ENCODE measurements at places on chromosomes 11 and 22. TPM values are rescaled to one million over a fixed set of nuclear protein-coding genes. Genes with fewer than 3 reads are reported as not detected.

The TEX54 gene
- 1.2 TPM for total RNA-seq

The TPBGL gene
- 0.64 TPM for total RNA-seq

DNA sequence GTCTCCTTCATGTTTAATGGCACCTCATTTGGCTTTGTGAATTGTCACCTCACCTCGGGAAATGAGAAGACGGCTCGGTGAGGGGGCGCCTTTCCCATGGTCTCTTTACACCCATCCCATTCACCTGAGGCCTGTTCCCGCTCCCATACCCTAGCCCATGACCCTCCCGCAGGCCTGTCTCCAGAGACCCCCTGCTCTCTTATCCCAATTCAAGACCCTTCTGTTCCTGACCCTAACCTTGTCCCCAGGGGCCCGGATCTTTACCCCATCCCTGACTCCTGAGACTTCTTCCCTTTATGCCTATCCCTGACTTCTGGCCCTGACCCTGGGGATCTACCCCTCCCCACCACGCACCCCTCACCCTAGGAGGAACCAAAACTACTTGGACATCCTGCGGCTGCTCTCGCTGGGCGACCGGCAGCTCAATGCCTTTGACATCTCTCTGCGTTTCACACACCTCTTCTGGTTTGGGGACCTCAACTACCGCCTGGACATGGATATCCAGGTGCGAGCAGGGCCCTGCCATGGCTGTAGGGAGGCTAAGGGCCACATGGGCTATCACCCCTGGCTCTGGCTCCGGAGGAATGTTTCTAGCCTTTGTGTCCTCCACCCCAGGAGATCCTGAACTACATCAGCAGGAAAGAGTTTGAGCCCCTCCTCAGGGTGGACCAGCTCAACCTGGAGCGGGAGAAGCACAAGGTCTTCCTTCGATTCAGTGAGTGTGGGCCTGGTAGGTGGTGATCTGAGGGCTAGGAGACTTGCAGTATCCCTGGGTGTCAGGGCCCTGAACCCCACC lies 7.9 kb downstream of the INPPL1 start:
- H3K4me1 ChIP-seq: no peaks in the 10 kb centered on the region
- no peaks in the 10 kb centered on the region for H3K27me3 ChIP-seq
- H3K27ac ChIP-seq: no peak overlapping the region
- no peak overlapping the region for H3K4me3 ChIP-seq

DNA sequence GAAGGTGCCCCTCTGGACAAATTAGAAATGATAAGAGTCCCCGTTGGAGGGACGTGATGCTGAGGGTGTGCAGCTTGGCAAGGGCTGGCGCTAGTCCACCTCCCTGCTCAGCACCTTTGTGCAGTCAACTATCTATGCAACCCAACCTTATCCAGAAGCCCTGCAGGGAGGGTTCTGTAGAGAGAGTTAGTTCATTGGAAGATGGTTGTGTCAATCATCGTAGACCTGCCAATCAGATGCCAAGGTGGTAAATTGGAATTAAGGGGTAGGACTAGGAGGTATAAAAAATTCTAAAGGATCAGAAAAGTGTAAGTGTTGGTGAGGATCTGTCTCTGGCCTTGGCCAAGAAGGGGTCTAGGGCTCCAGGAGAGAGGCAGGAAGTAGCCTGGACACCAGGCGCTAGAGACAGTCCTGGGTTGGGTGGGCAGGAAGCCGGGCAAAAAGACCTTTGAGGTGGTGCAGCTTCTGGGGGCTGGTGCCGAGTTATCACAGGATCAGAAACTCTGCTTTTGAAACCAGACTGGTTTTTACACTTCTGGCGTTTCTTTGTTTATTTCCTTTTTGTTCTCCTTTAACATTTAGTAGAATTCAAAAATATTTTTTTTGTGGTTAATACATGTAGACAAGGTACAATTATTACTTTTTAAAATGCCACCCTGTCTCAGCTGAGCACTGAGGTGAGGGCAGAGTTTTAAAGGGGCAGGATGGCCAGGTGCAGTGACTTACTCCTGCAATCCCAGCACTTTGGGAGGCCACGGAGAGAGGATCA lies 1.6 kb downstream of the C1QTNF6 start:
- H3K4me3 ChIP-seq: peak overlapping the region; percentile 22
- peak; percentile 66 for DNase-seq
- H3K27me3 ChIP-seq: no peaks in the 10 kb centered on the region
- H3K36me3 ChIP-seq: peaks cover 12% of the 10 kb centered on the region
- peaks cover 5% of the 10 kb centered on the region for H3K4me1 ChIP-seq

The CLDN5 gene
- 0.26 TPM for total RNA-seq

The PACS1 gene
- 28.7 TPM for total RNA-seq

DNA sequence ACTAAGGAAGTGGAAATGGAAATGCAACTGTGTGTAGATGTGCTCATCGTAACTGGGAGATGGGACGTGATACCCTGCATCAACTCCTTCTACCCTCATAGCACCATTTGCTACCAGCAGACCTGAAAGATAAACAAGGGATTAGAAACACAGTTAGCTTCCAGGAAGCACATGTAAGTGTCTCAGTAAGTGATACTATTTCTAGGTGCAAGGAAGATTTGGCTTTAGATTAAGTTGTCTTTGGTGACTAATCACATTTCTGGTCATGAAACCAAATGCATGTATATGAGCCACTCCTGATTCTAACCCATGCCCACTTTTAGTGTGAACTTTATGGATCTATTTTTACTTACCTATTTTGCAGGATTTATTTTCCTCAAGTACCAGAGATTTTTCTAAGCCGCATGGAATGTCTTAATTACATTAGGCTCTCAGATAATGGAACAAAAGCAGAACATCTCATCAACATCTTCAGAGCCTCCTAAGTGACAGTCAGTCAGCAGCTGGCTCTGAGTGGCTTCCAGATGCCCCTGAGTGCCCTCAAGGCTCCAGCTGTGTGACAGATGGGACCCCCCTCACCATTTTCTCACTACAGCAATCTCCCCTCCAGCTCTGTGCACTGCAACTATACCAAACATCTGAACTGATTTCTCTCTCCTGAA lies 21.2 kb downstream of the SLC5A12 start:
- H3K4me1 ChIP-seq: no peaks in the 10 kb centered on the region
- H3K4me3 ChIP-seq: no peak overlapping the region
- no peaks in the 10 kb centered on the region for H3K27me3 ChIP-seq
- DNase-seq: no peak
- H3K36me3 ChIP-seq: no peaks in the 10 kb centered on the region

DNA sequence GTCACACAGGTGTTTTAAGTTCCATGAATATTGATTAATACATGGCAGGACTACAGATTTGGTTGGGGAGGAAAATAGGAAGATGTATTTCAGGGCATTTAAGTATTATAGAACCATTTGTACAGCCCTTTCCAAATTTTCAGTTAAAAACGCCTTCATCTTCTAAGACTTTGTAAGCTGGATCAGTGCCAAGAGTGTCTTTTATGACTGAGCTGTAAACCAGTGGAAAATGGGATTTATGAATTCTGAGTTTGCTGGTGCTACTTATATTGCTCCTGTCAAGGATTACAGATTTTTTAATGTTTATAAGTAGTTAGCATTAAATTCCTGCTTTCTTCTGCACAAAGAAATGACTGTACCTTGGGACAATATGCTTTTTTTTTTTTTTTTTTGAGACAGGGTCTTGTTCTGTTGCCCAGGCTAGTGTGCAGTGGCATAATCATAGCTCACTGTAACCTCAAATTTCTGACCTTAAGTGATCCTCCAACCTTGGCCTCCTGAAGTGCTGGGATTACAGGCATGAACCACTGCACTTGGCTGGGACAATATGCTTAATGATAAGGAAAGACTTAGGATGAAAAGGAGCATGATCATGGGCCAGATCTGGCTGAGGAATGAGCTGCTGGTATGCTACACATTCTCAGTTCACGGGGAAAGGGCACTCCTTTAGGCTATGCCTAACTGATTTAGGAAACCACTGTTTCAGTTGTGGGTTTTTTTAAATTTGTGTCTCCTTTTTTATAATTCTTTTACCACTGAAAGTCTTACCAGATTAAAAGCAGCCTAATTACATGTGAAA lies 113.6 kb upstream of the MTNR1B start:
- H3K36me3 ChIP-seq: peaks cover 8% of the 10 kb centered on the region
- no peaks in the 10 kb centered on the region for H3K4me1 ChIP-seq
- no peak overlapping the region for H3K27ac ChIP-seq
- no peak overlapping the region for H3K4me3 ChIP-seq
- no peaks in the 10 kb centered on the region for H3K27me3 ChIP-seq

DNA sequence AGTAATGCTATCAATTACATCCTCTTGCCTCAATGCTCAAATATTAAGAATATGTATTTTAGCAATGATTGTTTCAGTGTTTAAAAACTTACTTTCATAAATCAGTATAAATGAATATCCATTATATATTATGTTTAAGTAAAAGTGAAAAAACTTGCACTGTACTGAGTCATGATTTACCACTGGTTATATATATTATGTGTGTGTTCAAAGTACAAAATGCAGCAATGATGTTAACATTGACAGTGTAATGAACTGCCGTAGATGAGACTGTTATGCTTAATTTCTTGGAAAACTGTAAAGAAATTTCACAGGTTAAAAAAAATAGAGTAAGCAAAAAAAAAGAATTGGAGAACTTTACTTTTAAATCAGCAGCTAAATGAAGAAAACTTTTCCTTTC lies 8.7 kb downstream of the LIN7C start:
- no peak overlapping the region for H3K27ac ChIP-seq
- no peak for DNase-seq
- peaks cover 57% of the 10 kb centered on the region for H3K36me3 ChIP-seq
- H3K27me3 ChIP-seq: no peaks in the 10 kb centered on the region
- no peaks in the 10 kb centered on the region for H3K4me1 ChIP-seq
